Stimulated activated CD4-positive, alpha-beta T cell treated with anti-CD3 and anti-CD28 coated beads, Interleukin-2, amount 100 ng/mL, for 48 hours (primary cell): ENCODE measurements at places on chromosomes 13 and 19.

GRCh38 chr19:32580353-32580900 lies 563 bp upstream of the PDCD5 start:
- no peak for DNase-seq

DNA sequence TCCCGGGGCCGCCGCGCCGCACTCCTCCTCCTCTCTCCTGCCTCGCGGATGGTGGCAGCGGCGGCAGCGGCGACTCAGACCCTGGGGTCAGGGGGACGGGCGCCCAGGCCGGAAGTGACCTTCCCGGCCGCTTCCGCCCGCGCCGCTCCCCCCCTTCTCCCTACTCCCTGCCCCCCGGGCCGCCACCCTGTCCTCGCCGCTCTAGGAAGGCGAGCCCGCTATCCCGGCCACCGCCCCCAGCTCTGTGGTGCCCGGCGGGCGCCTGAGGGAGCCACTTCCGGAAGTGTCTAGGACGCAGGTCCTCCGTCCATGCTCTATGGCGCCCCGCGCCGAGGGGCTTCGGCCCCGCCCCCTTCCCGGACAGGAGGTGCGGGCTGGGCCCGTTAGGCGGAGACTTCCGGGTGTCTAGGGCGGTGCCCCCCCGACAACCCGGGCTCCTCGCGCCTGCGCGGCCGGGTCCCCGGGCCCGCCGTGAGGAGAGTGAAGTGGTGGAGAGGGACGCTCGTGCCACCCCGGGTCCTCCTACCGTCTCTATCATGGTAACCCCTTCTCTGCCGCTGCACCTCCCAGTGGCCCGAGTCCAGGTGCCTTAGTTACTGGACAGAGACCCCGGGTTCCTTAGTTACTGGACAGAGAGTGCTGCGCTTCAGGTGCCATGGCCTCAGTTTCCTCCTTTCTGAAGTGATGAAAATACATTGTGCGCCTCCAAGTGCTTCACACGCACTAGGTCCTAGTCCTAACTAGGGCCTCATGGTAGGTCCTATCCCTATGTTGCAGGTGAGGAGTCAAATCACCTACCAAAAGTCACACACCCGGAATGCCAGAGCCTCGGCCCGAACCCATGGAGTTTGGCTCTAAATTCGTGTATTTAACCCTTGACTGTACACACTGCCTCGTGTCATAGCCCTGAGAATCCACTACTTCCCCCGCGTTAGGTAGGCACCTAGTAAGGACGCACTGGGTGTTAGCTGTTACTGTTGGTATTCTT lies at the start of gene ZNF787:
TSS of gene ZNF787 (minus strand) at position 116 of the 988 bp plus-strand sequence. CDS start 18,078 bp downstream, outside the sequence.
- peak; percentile 95 for DNase-seq

GRCh38 chr19:56086671-56087430 lies 34.2 kb downstream of the ZNF787 start:
- no peak for DNase-seq

DNA sequence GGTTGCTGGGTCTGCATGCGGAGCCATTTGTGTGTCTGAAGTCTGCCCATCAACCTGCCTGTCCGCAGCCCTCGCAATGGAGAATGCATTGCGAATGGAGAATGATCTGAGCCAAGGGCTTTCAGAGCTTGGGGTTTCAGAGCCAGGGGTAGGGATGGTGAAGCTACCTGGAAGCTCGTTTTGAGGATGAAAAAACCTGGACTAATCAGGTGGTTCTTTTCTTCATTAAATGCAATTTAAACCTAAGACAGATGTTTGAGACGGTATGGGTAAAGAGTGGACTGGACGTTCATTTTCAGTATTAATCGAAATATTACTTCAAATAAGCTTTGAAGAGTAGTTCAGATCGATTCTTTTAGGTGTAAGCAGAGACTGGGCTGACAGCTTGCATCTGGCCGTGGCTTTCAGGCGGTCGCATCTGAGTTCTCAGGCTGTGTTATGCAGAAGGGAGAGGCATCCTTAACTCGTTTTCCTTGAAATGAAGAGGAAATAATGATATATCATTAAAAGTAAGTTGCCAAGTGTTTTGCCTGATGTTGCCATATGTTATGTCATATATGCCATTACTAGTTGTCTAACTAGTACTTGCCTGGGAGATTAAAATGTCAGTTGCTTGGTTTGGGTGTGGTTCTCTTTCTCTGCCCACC lies 801 bp downstream of the MCF2L start:
- DNase-seq = no peak

DNA sequence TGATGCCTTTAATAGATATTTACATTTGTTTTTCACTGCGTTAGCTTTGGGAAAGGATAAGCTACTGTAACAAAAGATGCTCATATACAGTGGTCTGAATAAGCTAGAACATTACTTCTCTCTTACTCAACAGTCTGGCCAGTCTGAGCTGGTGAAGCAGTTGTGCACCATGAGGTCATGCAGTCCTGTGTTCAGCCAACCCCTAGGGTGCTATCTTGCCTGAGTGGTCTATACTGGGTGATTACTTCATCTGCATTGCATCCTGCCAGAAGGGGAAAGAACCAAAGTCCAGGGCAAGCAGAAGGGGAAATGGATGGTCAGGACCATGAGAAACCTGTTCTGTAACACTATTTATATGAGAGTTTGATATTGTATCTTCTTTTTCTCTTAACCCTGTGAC lies 31.5 kb downstream of the ERCC5 start:
- DNase-seq = no peak

GRCh38 chr13:59671881-59672280 lies 491.8 kb downstream of the DIAPH3 start:
- no peak for DNase-seq

DNA sequence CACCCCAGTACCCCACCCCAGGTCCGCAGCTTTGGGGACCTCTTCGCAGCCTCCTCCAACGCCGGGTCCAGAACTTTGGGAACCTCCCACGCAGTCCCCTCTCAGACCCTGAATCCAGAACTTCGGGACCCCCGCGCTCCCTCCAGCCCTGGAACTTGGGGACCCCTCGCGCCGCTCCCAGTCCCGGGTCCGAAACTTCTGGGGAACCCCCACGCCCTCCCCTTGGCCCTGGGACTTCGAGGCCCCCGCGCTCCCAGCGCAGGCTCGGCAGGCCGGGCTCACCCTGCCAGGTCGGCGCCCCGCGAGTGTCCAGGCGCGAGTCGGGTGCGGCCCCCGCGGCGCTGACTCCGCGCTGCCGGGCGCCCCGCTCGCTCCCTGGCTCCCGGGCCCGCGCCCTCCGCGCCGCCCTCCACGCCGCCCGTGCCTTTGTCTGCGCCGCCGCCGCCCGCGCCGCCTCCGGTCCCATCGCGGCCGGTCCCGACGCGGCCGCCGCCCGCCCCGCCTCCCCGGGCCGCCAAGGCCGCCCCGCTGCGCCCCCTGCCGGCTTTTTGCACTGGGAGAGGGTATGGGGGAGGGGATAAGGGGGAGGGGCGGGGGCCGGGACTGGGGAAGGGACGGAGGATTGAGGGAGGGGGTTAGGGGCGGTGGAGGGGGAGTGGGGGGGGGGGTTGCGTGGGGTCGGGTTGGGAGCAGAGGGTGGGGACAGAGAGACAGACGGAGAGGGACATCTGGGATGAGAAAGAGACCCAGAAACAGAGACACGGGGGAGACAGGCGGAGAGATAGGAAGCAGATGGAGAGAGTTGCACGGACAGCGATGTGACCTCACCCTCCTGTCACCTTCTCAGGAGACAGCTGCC lies at the start of gene HOMER3:
TSS of gene HOMER3 (minus strand) at position 449 of the 859 bp plus-strand sequence. CDS start 2,235 bp downstream, outside the sequence.
- peak; percentile 79 for DNase-seq

DNA sequence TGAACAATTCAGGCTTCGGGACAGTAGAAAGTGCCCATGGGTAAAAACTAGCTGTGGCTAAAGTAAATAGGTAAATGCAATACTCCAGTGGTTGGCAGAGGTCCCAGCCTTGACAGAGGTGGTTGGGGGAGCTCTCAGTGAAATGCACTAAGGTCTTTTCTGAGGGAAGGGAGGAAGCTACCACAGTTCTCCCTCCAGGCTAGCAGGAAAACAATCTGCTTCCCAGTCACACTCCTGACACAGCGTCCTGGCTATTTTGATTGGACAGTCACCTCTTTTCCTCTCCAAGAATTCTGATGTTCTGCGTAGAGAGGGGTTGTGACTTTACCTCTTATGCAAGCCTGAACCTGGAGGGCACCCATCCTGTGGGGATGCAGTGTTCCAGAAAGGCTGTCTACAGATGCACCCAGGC lies 128.7 kb downstream of the CYSLTR2 start:
- no peak for DNase-seq

- DNase-seq = no peak
Measured at GRCh38 chr13:109858319-109858718, 71.9 kb upstream of the IRS2 start.

DNA sequence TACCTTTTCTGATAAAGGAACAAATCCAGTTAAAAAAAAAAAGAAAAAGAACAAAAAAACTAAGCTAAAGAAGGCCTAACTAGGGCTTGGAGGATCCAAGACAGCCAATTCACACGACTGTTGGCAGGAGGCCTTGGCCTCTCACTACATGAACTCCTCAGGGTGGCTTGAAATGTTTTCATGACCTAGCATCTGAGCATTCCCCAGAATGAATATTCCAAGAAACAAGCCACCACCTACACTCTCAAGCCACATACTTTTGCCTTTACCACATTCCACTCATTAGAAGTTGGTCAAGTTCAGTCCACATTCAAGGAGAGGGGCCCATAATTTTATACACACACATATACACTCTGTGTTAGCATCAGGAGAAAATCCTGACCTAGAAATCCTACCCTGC lies 97.6 kb upstream of the SIAH3 start:
- no peak for DNase-seq

GRCh38 chr13:36067746-36068381 lies 63.3 kb downstream of the DCLK1 start:
- DNase-seq = no peak

- no peak for DNase-seq
Measured at GRCh38 chr19:907183-907853, 5.7 kb downstream of the R3HDM4 start.

GRCh38 chr19:49165865-49166301 lies 8.3 kb downstream of the TRPM4 start:
- no peak for DNase-seq

- no peak for DNase-seq
Measured at GRCh38 chr19:18807861-18808331, 16.8 kb upstream of the COMP start.

DNA sequence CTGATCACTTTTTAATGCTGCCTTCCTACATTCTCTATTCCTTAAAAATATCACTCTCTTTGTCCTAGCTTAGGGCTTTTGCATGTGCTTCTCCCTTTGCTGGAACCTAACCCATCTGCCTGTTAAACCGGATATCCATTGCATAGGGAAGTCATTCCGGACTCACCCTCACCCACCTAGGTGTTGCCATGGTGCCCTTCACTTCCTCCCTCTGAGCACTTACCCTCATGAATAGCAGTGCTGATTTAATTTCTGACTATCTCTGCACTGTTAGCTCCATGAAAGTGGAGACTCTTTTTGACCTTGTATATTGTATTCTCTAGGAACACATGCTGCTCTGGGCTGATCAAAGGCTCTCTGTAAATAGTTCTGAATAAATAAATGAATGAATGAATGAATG lies 401.9 kb downstream of the PCDH20 start:
- DNase-seq = no peak

GRCh38 chr19:50377051-50377461 lies 799 bp downstream of the NR1H2 start:
- peak; percentile 56 for DNase-seq
